Mucosa of descending colon (tissue), 3 donors: ENCODE measurements at places on chromosomes 11 and 22. TPM values are rescaled to one million over a fixed set of nuclear protein-coding genes. Genes with fewer than 3 reads are reported as not detected.
A peak's percentile ranks its signal among the peaks of the same experiment; 100 is the strongest.

DNA sequence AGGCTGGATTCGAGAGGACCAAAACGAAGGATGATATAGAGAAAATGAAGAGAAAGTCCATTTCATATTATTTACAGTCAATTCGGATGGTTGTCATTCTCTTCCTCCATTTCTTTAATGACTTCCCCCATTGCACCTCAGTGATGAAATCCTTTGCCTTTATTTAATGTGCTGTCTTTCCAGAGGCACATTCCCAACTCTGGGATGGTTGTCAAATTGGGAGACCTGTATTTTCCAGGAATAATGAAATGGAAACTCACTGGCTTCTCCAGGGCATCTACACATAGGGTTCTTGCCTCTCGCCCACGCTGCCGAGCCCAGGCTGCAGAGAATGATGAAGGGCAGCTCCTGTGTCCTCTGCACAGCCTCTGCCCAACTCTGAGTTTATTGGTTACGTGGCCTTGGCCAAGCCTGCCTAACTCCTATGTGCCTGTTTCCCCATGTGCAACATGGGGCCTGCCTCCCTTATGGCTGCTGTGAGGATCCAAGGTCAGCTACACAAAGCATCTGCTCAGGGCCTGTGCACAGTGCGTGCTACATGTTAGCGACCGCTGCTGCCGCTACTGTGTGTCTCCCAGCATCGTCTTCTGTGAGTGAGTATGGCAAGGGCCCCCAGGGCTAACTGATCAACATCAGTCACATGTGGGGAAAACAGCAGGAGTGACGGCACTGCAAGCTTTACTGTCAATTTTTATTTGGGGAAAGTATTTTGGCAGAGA, 81.5 kb upstream of the BID start:
- DNase-seq: no peak

DNA sequence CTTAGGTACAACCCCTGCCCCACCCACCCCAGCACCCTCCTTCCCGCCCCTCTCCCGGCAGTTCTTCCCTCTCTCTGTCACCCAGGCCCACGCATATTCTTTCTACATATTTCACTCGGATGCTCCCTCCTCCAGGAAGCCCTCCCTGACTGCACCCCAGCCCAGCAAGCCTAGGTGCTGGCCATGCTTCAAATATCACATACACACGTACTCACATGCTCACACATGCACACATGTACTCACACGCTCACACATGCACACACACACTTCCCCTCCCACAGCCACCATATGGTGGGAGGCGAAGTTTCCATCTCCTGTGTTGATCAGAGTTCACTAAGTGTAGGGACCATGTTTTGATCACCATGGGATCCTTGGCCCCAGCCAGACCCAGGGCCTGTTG, 90.4 kb downstream of the WNT7B start:
- no peak for DNase-seq

DNA sequence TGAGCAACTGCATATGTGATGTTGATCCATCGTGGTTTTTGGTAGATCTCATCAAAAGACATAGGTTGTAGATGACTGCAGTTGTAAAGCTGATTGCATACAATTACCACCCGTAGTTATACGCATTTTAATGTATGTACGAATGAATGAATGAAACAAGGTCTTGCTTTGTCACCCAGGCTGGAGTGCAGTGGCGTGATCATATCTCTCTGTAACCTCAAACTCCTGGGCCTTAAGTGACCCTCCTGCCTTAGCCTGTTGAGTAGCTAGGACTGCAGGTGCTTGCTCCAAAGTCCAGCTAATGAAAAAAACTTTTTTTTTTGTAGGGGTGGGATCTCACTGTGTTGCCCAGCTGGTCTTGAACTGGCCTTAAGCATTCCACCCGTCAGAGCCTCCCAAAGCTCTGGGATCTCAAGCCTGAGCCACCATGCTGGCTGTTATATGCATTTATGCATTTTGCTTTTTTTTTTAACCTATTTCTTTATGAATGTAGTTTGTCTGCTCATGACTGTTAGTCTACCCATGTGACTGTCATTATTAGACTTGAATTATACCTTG, 53.5 kb downstream of the PPP6R3 start:
- no peak for DNase-seq

- peak; percentile 27 for DNase-seq
These were observed 14.6 kb downstream of the RSPH14 start for GRCh38 chr22:23127055-23127756.

DNA sequence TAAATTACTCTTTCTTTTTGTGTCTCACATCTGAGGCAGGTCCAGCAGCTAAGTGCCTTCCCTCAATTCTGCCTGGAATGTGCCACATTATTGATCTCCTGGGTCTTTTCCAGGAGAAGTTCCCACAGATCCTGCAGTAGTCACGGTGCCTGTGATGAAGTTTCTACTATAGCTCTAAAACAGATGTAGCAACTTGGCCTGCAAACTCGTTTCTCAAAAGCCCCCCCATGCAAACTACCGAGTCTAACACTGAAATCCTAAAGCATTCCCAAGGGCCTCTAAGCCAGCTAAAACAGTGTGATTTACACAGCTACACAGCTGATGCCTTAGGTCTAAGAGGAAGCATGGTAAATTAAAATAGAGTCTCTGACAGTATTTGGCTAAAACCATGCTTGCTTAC, 54.3 kb downstream of the DDI1 start:
- no peak for DNase-seq

- DNase-seq: no peak
These were observed 89.6 kb downstream of the ISX start for GRCh38 chr22:35155403-35156025.

- DNase-seq: peak; percentile 60
These were observed 115.0 kb downstream of the MN1 start for GRCh38 chr22:27686534-27686933.

The SLC22A8 gene
- not detected for total RNA-seq

The ME3 gene
- total RNA-seq: 31.8 TPM
